Aorta (tissue), 5 donors: ENCODE measurements at places on chromosomes 4 and X.

- no peak for DNase-seq
These were observed 66.4 kb upstream of the MAOA start for GRCh38 chrX:43589735-43590134.

DNA sequence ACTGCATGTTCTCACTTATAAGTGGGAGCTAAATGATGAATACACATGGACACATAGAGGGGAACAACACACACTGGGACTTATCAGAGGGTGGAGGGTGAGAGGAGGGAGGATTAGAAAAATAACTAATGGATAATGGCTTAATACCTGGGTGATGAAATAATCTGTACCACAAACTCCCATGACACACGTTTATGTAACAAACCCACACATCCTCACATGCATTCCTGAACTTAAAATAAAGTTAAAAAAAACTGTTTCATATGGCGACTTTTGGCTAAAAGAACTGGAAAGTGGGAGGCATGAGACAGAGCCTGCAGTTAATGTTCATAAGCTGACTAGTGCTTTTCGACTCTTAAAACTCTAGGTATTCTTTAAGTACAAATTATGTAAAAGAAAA is 98.9 kb upstream of the NPFFR2 start:
- no peak for DNase-seq

DNA sequence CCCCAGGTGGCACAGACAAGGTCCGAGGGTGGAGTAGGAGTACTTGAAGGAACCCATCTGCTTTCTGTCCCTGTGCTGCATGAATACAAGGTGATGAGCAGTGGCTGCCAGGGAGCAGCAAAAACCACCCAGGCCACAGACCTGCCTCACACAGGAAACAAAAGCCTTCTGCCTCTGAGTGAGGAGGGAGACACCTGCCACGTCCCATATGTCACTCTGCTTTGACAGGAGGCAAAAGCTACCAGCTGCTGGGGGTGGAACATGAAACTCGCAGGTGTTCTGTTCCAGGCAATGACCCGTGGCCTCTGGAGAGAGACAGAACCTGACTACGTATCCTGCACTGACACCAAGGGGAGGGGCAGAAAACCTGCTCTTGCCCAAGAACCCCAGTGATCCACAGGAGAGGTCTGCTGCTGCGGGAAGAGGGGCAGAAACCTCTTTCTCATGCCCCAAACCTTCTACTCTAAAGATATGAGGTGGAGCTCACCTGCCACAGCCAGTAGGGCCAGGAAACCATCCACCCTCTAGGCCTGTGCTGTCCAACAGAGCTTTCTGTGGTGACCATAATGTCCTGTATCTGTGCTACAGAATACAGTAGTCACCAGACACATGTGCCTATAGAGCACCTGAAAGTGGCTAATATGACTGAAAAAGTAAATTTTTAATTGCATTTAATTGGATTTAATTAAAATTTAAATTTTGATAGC is 172.9 kb downstream of the PRDM5 start:
- no peak for DNase-seq

- DNase-seq = no peak
These were observed 78.8 kb downstream of the HADH start for GRCh38 chr4:108068442-108068841.
